ENCODE measurements at places on chromosomes 5 and 9.

DNA sequence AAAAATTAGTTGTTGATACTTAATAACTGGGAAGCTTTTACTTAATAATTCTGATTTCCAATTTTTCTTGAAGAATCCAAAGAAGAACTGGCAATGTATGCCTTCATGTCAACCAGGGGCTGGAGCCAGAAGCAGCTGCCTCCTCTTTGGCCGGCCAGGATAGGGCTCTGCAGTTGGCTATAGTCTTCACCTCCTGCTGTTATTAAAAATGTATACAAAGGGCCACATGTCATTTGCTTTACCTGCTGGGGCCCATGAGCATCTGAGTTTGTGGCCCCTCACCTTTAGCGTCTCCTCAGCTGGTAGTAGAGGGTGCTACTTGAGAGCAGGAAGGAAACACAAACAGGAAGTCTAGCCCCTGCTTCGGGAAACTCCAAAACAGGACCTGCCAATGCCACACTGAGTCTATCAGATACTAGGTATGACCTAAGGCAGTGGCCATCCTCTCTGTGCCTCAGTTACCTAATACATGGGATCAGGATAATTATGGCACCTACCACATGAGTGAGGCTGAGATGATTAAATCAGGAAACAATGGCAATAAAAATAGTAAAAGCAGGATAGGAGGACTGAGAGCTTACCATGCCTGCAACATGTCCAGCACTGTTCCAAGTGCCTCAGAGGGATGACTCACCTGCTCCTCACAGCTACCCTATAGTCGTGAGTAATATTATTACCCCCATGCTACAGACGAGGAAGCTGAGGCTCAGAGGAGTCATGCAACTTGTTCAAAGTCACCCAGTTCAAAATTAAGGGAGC is 21.3 kb downstream of the CCDC69 start:
- peak; percentile 91 for DNase-seq

- peak; percentile 97 for DNase-seq
Measured at GRCh38 chr5:173764332-173765028, 123.7 kb upstream of the CPEB4 start.

- no peak for DNase-seq
Measured at GRCh38 chr9:135251331-135251761, 163.9 kb downstream of the OLFM1 start.

GRCh38 chr5:154757814-154758406 is 2.7 kb downstream of the LARP1 start:
- DNase-seq, result peak; percentile 53

GRCh38 chr9:98635374-98635773 is 73.4 kb downstream of the GABBR2 start:
- DNase-seq, result peak; percentile 69

- peak; percentile 84 for DNase-seq
Measured at GRCh38 chr9:132800038-132800648, 77.9 kb downstream of the AK8 start.

DNA sequence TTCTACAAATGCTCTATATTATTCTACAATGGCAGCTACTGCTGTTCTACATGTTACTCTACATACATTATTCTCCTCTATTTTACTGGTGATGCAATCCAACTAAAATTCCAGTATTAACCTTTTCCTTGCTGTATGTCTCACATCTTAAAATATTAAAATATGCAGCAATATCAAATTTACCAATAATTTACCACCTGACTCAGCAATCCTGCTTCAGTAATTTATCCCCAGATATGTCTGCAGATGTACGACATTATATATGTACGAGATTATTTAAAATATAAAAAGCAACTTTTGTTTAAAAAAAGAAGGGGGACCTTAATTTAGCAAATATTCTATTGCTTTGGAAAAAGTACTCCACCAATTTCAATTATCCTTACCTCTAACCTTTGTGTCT is 11.6 kb downstream of the KIF3A start:
- DNase-seq, result no peak

- peak; percentile 6 for DNase-seq
Measured at GRCh38 chr9:95138474-95138873, 179.0 kb downstream of the FANCC start.

- peak; percentile 51 for DNase-seq
Measured at GRCh38 chr9:113570749-113571711, 107.5 kb downstream of the RGS3 start.

- no peak for DNase-seq
Measured at GRCh38 chr5:113091622-113092021, 115.0 kb downstream of the DCP2 start.

DNA sequence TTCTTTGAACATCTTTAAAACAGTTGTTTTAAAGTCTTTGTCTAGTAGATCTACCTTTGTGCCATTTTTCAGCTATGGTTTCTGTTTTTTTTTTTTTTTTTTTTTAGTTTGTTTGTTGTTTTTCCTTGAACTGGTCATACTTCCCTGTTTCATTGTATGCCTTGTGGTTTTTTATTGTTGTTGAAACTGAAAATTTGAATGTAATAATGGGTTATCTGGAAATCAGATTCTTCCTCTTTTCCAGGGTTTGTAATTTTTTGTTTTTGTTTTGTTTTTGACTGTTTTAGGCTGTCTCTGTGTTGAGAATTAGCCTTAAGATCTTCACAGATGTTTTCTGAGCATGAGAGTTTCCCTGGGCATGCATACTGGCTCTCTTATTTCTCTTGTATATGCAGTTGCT is 269.6 kb upstream of the DAP start:
- DNase-seq, result no peak

- no peak for DNase-seq
Measured at GRCh38 chr9:84966876-84967830, 297.6 kb downstream of the NTRK2 start.

GRCh38 chr5:77663090-77663863 is 24.8 kb upstream of the OTP start:
- DNase-seq, result no peak

- DNase-seq, result no peak
Measured at GRCh38 chr9:93110311-93110855, 14.4 kb downstream of the CARD19 start.

- DNase-seq, result peak; percentile 35
Measured at GRCh38 chr9:133134388-133135145, 13.5 kb upstream of the RALGDS start.

GRCh38 chr5:113425909-113426308 is 8.9 kb downstream of the TSSK1B start:
- DNase-seq, result no peak

GRCh38 chr5:60504342-60504741 is 195.6 kb downstream of the DEPDC1B start:
- DNase-seq, result no peak

- DNase-seq, result no peak
Measured at GRCh38 chr9:75921391-75922127, 31.1 kb downstream of the PCSK5 start.

- no peak for DNase-seq
Measured at GRCh38 chr5:68872088-68872839, 221.6 kb upstream of the SLC30A5 start.

DNA sequence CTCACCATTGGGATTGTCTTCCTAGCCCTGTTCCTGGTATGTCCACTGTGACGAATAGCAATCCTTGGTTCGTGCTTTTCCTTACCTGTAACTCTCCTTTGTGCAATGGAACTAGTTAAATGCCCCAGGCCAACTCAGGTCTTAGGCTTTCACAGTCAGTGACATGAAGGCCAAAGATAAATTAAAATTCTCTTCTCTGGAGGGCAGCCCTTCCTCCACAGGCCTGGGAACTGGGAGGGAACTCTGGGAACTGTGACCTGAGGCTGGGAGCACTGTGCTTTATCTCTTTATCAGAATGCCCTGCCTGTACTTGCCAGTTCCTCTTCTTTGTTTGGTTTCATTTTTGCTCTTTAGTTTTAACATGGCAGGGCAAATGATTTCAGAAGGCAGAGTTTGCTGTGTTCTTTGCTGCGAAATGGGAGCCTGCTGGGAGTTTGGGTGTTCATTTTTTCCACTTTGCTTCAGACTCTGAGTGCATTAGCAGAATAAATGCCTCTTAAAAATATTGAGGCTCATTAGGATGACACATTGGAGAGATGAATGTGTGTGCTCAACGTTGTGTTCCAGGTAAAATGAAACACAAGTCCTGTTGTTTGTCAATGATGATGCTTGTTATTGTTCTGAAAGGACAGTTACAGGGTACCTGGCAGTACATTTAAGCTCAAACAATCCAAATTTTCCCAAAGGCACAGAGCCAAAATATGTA is 118.1 kb downstream of the NUDT12 start:
- DNase-seq, result no peak

DNA sequence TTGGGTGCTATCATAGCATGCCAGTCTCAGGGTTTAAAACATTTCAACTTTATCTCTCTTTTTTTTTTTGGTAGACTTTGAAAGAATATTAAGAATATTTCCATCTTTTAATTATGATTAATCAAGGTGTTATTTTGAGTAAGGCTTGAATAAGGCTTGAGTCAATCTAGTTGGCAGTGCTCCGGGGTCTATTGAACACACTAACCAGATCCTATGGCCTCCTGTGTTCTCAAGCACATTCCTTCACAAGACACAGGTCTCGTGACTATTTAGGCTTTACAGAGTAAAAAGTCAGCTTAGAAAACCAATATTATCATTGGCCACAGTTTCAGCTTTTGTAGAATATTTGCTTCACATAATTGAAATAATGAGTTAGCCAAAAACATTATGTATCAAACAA is 151.2 kb downstream of the ARHGEF28 start:
- DNase-seq, result no peak

DNA sequence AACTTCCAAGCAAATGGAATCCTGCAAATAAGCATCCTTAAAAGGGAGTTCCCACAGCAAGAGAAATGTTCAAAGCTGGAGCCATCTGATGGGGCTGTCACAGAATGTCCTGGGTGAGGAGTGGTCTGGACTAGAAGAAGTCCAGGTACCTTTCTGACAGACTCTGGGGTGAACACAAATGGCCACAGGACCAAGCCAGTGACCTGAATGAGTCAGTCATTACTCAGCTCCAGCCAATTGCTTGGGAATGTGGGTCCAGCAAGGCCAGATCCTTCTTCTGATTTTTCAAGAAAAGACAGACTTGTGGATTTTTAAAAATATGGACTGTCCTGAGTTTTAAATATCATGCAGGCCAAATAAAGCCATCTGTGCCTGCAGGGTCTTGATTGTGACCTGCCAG is 30.1 kb downstream of the GALNT10 start:
- DNase-seq, result peak; percentile 93

DNA sequence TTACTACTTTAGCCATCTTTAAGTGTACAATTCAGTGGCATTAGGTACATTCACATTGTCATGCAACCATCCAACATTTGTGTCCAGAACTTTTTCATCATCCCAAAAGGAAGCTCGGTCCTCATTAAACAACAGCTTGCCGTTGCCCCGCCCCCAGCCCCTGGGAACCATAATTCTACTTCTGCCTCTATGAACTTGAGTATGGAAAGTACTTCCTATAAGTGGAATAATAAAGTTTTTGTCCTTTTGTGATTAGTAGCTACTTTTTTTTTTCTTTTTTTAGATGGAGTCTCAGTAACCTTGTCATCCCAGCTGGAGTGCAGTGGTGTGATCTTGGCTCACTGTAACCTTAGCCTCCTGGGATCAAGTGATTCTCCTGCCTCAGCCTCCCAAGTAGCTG is 5.0 kb downstream of the GBGT1 start:
- no peak for DNase-seq

DNA sequence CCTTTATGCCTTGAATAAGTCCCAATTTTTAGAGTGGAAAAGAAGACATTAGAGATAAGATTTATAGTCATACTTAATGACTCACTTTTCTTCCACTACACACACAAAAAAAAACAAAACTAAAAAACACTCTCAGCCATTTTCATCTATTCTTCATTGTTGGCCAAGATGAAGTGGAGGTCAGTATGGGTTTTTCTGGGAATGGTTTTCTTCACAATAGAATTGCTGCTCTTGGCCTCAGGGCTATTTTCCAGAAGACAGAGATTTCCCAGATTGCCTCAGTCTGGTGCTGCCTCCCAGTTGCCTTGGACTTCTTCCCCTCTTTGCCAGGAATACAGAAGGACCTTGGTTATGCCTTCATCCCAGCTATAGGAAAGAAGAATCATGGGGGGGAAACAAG is 463.7 kb downstream of the TMEM232 start:
- DNase-seq, result no peak

- DNase-seq, result peak; percentile 69
Measured at GRCh38 chr9:15142878-15143534, 164.0 kb downstream of the TTC39B start.

DNA sequence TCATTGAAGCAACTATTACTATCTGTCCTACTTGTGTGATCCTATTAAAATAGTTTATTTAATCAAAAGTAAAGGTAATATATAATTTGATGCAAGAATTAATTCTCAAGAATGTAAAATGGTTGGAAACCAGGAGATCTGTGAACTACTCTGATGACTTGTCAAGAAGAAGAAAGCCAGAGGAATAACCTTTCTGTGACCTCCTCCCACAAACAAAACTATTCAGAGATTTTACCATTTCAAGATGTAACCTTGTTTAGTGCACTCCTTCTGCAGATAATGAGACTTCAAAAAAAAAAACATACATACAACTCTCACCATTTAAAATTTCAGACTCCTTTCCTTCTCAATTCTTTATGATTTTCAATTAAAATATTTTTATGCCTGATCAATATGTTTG is 79.5 kb downstream of the RFX3 start:
- no peak for DNase-seq

DNA sequence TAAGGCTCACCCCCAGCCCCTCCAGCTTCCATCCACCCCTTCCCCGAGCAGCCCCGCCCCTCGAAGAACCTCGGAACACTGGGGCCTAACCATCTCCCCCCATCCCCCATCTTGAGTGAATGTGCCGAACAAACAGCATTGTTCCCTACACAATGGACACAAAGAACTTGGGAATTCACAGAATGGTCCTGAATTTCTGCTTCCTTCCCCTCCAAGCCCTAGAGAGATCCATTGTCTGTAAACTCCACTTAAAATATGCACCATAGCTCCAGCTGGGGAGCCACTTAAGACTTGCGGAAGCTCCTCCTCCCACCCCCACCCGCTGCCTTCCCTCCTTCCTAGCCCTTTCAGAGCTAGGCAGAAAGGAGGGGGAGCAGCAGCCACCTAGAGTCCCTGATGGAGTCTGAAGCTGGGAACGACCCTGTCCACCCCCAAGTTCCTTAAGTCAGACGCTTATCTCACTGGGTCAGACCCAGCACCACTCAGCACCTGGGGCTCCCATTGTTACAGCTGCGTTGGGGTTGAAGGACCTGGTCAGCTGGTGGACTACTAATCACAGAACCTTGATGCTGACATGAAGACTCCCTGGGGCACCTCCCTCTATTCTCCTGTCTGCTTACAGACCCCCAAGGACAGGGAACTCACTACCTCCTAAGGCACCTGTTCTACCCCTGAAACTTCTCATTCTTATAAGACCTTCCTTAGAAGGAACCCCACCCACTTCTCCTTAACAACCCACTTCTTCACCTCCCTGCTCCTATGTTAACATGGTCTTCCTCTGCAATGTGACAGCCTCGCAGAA is 61.4 kb downstream of the PCDH1 start:
- DNase-seq, result no peak

Measured in ELR (cell line).